ENCODE measurements at places on chromosomes 16 and 17. TPM values are rescaled to one million over a fixed set of nuclear protein-coding genes. Genes with fewer than 3 reads are reported as not detected.

Gene FOXN1
- not detected for total RNA-seq

Gene PRR29
- 13.4 TPM for total RNA-seq

Gene ACE
- 8.1 TPM for total RNA-seq

Gene DPEP1
- total RNA-seq: 0.99 TPM

Gene ABCC1
- total RNA-seq: 8.6 TPM

Gene RPGRIP1L
- 20.4 TPM for total RNA-seq

- DNase-seq: no peak
Observed at GRCh38 chr16:2037647-2038381, 9.8 kb downstream of the NTHL1 start.

DNA sequence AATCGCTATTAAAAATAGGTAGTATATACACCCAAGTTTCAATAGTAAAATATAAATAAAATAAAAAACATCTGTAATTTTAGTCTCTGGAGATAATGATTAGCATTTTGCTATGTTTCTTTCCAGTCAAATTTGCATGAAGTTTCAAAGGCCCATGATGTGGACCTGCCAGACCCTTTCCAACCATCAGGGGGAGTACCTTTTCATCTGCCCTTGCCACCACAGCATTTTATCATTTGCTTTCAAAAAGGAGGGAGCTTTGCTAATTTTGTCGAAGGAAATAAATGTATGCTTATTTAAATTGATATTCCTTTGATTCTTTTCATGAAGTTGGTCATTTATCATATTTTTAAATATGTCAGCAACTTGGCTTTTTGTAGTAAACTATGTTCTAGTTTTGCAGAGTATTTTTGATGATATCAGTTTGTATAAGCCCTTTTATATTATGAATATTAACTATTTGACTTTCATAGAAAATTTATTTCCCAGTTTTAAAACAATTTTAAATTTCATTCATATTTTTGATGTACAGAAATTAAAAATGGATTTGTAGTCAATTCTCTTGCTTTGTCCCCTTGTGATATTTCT lies 115.2 kb upstream of the NETO2 start:
- DNase-seq: no peak

DNA sequence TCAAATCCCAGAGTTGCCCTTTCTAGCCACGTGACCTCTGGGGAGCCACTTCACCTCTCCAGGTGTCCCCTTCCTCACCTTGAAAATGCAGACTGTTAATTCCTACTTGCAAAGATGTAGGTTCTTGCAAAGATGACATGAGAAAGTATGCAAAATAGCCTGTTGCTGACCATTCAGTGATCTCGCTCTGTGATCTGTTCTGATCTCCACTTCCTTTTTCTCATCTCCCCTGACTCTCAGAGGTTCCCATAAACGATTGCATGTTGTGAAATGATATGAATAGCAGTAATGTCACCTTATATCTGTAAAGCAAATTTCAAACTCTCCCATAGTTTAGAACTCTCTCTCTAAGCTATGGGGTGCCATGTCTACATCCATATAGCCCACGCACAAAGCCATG lies 182.3 kb downstream of the TMEM132E start:
- DNase-seq: no peak

GRCh38 chr17:31052187-31052889 lies 42.4 kb upstream of the NF1 start:
- DNase-seq: peak; percentile 44

- DNase-seq: no peak
Observed at GRCh38 chr16:61323456-61323855, 712.8 kb downstream of the CDH8 start.

- no peak for DNase-seq
Observed at GRCh38 chr16:31664683-31665482, 137.2 kb downstream of the AHSP start.

- DNase-seq: no peak
Observed at GRCh38 chr16:89710709-89711564, 9.4 kb upstream of the SPATA2L start.

- DNase-seq: no peak
Observed at GRCh38 chr17:63438092-63439051, 7.7 kb downstream of the CYB561 start.

- DNase-seq: no peak
Observed at GRCh38 chr16:8005096-8005860, 585.0 kb downstream of the TMEM114 start.

DNA sequence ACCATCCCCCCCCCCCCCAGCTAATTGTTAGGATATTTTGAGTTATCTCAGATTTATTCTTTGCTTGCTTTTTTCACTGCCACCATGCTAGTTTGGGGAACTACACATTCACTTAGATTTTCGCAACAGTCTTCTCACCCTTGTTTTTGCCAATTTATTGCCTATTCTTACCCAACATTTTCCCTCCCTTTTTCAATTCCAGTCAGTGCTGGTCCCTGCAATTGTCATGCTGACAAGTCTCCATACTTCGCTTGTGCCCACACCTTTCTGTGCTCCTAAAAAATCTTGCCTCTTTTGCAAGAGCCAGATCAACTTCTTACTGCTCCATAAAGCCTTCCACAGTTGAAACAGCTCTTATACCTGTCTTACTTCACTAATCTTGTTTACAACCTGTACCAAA lies 16.3 kb downstream of the TNRC6A start:
- DNase-seq: no peak

- DNase-seq: no peak
Observed at GRCh38 chr17:55303701-55304145, 39.0 kb downstream of the HLF start.

GRCh38 chr17:38892083-38892482 lies 22.2 kb downstream of the LASP1 start:
- no peak for DNase-seq

- DNase-seq: no peak
Observed at GRCh38 chr17:6753006-6753445, 2.8 kb upstream of the XAF1 start.

Data from spinal cord (tissue), 10 donors.